ENCODE measurements at places on chromosomes 11 and 22.

DNA sequence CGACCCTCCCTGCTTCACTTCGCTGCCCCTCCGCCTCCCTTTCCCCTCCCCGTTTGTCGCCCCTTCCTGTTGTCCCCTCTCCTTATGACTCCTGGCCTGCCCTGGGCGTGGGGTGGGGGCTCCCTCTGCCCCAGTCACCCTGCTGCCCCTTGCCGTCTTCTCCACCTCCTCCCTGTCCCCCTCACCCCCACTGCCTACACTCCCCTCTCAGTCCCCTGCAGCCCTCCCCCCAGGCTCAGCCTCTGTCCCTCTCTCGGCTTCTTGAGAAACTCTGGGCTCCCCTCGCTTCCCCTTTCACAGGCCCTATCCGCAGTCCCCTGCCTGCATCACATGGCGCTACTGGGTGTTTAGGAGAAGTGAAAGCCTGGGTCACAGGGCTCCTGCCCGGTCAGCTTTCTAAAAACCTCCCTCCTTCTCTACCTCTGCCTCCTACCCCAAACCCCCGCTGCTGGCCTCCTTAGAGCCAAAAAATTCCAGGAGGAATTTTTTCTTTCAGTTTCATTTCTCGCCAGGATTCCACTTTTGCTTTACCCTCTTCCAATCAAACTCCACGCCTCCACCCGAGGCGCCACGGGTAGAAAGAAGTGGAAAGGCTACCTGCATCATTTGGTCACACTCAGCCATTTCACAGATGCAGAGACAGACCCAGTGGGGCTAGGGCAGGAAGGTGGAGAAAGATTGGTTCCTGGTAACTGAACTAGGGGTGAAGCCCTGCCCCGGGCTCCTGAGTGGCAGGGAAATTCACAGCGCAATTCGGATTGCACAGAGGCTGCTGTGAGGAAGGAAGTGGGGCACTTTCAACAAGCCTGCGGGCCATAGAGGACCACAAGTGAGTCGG, at the start of gene SLC15A3:
TSS of gene SLC15A3 (minus strand) at position 273 of the 838 bp plus-strand sequence. CDS start 625 bp downstream, outside the sequence.
- DNase-seq, result no peak

DNA sequence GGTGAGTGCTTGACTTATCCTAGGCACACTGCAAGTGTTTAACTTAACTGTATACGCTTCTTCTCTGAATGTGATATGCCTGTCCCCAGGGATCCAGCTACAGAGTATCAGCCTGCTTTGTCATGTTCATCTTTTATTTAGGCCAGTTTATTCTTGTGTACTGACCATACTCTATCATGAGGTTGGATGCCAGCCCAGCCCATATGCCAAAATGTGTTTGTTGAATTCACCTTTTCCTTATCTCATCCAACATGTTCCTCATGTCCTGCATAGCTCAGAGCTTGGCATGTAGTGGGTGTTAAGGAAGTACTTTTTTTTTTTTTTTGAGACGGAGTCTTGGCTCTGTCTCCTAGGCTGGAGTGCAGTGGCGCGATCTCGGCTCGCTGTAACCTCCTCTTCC, 116.2 kb downstream of the NCAM1 start:
- DNase-seq, result no peak

DNA sequence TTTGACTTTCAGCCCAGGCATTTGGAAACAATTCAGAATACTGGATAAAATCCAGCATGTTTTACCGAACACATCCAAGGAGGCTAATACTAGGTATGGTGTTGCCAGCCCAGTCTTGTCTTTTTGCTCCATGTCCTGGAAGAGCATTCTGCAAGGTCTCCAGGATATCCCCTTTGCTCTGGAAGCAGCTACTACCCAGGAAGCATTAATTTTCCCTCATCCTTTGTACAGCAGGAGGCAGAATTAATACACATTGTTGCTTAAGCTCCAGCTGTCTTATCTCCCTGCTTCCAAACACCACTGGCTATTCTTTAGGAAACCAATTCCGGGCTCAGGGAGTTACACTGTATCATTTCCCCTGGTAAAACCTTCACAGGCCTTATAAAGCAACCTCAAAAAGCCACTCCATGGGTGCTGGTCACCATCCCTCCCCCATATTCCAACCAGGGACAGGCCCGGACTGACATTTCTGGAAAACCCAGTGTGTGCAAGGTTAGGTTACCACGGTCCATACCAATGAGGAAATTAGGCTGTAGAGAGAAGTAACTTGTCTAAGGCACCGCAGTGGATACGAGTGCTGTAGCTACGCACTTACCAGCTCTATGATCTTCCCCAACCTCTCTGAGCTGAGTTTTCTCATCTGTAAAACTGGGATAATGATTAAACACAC, 1.5 kb upstream of the UBASH3B start:
- DNase-seq, result no peak

GRCh38 chr11:14924318-14924717, 32.3 kb upstream of the CYP2R1 start:
- DNase-seq, result no peak

DNA sequence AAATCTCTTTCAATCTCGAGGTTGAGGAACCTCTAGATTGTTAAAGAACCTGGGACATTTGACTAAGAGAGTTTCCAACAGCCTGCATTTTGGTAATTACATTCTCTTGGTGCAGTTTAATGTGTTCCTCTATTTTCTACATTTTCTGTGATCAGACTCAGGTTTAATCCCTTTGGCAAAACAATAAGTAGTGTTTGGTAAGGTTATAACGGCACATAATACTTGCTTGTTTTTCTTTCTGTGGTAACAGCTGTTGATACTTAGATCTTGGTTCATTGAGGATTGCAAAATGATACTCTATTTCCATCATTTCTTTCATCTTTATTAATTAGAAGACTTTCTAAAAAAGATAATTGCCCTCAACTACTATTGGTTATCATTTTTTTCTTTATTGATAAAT, 271.3 kb downstream of the SBF2 start:
- no peak for DNase-seq

- DNase-seq, result peak; percentile 56
These were observed at the start of gene KCTD17 for GRCh38 chr22:37051391-37052385. Gene KCTD17 (plus strand): TSS chr22:37051742. CDS start chr22:37051761, 19 bp downstream.

- no peak for DNase-seq
These were observed 21.5 kb downstream of the POLR3H start for GRCh38 chr22:41522813-41523212.

- DNase-seq, result peak; percentile 32
These were observed 21.8 kb upstream of the RRM1 start for GRCh38 chr11:4072668-4073285.

DNA sequence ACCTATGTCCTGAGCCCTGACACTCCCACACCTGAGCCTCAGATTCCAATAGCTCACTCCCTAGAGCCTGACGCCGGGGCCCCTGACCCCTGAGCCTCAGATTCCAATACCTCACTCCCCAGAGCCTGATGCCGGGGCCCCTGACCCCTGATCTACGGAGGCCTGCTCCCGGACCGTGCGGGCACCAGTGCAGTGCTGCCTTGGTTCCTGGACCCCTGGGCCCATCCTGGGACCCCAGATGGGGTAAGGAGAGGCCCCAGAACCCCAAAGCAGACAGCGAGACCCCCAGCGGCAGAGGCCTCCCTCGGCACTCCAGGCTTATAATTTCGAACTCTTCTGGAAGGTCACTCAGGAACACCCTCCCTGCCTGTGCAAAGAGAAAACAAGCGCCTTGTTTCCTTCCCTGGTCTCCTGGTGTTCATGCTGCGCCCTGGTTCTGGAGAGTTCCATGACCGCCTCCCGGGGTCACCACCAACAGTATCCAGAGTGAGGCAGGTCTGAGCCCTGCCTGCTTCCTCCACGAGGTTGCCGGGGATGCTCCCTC, 7.5 kb downstream of the SUSD2 start:
- no peak for DNase-seq

DNA sequence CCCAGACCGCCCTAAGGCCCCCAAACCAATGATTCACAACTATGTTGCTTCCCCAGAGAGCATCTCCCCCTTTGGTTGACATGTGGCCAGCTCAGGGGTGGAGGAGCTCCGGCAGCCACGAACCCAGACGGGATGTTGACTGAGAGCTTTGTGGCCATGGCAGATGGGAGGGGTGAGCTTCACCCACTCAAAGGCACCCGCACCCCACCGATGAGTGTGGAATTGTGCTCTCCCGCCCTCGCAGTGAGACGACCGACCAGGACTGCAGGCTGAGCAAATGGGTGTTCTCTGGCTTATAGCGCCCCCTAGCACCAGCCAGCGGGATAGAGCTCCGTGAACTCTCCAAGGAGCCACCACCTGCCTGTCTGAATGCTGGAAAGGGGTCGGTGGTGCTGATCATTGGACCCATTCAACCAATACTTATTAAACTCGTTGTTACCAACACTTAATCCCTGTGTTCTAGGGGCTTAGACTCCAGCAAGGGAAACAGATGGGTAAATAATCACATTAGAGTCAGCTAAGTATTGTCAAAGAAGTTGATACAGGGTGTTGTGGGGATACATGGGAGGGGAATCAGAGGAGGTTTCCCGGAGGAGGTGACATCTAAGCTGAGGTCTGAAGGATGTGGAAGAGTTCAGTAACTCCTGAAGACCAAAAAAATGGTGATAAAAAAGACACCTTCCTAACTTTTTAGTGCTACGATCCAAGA, 4.5 kb upstream of the TIMP3 start:
- no peak for DNase-seq

- no peak for DNase-seq
These were observed 6.9 kb downstream of the TRABD start for GRCh38 chr22:50192436-50193204.

DNA sequence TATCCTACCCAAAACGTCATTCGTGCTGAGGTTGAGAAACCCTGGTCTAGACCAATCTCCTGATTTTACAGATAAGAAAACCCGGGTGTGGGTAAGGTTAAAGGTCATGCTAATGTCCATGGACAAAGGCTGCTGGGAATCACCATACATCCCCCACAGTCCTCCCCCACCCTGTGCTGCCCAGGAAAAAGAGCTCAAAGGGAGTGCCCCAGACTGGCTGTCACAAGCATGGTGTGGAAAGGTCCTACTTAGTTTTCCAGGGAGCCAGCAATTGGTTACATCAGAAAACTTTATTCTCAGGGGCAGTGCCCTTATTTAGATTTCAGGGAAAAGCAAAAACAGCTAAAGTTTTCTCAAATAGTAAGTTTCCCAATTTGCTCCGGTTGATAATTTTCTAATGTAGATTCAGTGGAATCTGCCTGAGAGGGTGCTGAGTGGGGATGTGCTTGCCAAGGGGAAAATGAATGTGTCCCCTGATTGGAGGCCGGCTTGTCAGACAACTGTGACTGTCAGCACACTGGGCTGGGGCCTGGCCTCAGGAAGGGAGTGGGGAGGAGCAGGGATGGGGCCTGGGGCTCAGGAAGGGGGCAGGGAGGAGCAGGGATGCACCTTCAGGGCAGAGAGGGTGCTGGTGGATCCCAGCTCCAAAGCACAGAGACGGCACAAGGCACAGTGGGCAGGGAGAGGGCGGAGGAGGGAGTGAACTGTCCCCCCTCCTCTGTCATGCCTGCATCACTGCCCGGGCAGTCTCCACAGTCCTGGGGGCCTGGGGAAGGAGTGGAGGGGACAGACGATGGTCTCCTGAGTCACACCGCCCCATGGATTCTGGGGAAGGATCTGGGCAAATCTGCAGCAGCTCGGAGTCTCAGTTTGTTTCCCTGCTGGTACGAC, 263.6 kb downstream of the KIRREL3 start:
- no peak for DNase-seq

DNA sequence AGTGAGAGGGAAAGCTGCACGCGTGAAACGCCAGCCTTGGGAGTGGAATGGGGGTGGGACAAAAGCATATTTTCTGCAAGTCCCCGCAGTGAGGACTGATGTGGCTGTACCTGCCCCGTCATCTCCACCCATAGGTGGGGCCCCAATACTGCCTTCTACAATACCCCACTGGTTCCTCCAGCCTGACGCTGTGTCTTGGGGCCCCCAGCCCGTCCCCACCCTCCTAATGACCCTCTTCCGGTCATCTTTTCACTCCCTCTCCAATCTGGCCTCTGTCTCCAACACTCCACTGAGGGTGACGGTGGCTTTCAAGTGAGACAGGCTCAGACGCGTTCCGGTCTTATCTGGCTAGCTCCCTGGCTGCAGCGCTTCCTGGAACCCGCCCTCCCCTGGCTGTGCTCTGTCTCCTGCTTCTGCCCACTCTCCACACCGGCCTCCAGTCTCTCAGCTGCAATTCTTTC, 104.2 kb downstream of the MICAL3 start:
- DNase-seq, result no peak

GRCh38 chr22:22786301-22787115, 101.1 kb upstream of the IGLL5 start:
- no peak for DNase-seq

- no peak for DNase-seq
These were observed 56.4 kb downstream of the RTL6 start for GRCh38 chr22:44441401-44442185.

- peak; percentile 49 for DNase-seq
These were observed at the start of gene PKNOX2 for GRCh38 chr11:125164422-125165110. Gene PKNOX2 (plus strand): TSS chr11:125164751. CDS start chr11:125351306, 186,555 bp downstream.

- DNase-seq, result no peak
These were observed 197.9 kb downstream of the BRD1 start for GRCh38 chr22:49629586-49630447.

DNA sequence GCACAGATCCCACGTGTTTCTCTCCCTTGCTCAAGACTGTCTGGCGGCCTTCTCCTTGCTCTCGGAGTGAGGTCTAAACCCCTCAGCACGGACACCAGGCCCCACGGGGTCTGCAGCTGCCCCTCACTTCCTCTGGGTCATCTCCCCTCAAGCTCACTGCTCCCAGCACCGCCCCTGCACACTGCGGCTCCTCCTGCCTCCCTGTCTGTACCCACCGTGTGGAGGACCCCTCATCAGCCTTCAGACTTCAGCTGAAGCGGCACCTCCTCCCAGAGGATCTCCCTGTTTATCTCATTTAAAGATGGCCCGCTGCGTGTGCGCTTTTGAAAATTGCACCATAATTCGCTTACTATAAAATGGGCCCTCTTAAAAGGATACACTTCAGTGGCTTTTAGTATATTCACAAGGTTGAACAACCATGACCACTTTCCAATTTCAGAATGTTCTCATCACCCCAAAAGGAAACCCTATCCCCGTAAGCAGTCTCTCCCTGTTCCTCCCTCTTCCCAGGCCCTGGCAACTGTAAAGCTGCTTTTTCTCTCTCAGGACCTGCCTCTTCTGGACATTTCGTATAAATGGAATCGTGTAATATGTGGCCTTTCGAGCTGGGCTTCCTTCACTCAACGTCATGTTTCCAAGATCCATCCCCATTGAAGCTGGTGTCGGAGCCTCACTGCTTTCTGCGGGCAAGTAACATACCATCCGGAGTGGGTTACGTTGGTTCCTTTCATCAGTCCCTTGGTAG, 14.4 kb upstream of the TPCN2 start:
- no peak for DNase-seq

DNA sequence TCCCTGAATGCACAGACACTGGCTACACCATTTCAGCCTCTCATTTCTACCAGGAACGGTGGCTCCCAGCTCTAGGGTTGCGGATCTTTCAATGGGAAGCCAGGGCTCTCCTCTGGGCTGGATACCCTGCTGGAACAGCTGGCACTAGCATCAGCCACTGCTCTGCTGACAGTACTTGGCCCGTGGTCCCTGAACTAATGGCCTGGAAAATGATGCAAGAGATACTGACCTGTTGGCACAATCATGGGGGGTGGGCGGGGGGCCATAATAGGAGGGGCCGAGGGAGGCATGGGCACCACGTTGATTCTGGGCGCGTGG, 10.7 kb upstream of the TBC1D10A start:
- DNase-seq, result no peak
